Endothelial cell of umbilical vein (primary cell): ENCODE measurements at places on chromosomes 3 and 15.
A peak's percentile ranks its signal among the peaks of the same experiment; 100 is the strongest.

GRCh38 chr3:31116651-31117050 lies 222.2 kb upstream of the GADL1 start:
- no peaks in the 10 kb centered on the region for H3K27me3 ChIP-seq
- no peak overlapping the region for H3K4me3 ChIP-seq
- no peak overlapping the region for H3K27ac ChIP-seq

DNA sequence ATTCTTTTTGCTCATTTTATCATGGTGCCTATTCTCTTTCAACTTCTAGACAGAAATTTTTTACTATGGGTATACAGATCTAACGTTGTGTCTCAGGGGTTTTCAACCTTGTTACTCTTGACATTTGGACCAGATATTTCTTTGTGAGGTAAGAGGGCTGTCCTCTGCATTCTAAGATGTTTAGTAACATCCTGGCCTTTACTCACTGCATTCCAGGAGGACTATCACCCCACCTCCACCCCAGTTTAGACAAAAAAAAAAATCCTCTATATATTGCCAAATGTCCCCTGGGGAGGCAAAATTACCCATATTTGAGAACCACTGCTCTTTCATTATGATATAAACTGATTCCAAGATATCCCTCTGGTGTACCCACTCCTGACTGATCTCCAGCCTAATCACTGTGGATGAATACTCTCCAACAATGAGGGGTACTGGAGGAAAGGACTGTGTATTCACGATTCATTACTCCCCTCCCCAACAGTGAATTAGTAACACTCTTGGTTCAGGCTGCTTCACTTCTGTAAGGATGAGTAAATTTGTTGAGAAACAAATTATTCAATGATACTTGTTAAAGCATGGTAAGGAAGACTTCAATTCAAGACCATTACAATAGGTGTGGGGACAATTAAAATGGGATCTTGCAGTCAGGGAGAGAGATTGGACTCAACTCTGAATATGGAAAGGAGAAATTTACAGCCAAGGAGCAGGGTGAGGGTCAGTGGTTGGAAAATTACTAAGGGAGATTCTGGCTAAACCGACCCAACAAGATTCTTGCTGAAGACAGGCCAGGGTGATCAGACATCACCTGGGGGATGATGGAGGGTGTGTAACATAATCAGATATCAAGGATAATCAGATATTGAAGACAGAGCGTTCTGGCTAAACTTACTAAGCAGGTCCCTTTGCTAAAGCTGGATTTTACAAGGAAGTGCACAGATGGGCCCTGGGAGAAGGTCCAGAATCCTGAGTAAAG lies 123.8 kb upstream of the DAZL start:
- H3K4me1 ChIP-seq, result no peaks in the 10 kb centered on the region
- no peak overlapping the region for H3K27ac ChIP-seq
- no peak overlapping the region for H3K4me3 ChIP-seq
- DNase-seq, result no peak
- H3K27me3 ChIP-seq, result no peaks in the 10 kb centered on the region

DNA sequence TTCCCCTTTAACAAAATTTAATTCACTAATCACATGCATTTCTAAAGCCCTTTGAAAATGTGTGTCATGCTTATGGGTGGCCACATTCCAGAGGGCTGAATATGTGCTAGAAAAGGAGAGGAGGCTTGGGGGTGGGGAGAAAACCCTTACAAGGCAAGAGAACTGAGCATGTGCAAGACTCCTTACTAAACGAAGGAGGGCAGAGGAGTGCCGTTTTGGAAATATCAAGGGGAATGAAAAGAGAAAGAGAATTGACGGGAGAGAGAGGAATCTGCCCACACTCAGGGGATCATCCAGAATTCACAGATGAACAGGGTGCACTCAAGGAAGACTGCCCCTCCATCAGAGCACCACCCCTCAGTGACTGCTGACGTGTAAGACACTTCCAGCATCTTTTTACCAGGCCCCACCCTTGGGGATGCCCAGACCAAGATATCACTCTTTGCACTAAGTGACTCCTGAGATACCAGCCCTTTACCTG lies 37.9 kb upstream of the TSC22D2 start:
- peak; percentile 91 for DNase-seq
- H3K4me1 ChIP-seq, result peaks cover 39% of the 10 kb centered on the region
- H3K27ac ChIP-seq, result peak overlapping the region; percentile 94
- H3K4me3 ChIP-seq, result peak overlapping the region; percentile 22

DNA sequence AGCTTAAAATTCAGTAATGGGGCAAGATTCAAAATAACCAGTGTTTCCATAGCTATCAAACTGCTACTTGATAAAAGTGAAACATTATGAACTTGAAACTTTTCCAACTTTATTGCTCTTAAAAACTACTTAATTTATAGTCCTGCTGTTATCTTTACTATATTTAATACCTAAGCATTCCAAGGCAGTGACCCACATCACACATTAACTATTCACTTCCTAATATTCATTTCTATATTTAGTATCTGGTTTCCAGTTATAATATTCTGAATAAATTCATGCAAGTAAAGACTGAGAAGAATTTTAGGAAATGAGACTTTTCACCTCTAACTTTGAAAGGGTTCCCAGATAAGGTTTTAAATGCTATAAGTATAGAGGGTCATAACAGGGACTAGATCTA lies 64.9 kb downstream of the UACA start:
- peaks cover 64% of the 10 kb centered on the region for H3K4me1 ChIP-seq
- peak; percentile 85 for DNase-seq
- H3K27ac ChIP-seq, result peak overlapping the region; percentile 94
- H3K4me3 ChIP-seq, result no peak overlapping the region
- peaks cover 27% of the 10 kb centered on the region for H3K36me3 ChIP-seq

DNA sequence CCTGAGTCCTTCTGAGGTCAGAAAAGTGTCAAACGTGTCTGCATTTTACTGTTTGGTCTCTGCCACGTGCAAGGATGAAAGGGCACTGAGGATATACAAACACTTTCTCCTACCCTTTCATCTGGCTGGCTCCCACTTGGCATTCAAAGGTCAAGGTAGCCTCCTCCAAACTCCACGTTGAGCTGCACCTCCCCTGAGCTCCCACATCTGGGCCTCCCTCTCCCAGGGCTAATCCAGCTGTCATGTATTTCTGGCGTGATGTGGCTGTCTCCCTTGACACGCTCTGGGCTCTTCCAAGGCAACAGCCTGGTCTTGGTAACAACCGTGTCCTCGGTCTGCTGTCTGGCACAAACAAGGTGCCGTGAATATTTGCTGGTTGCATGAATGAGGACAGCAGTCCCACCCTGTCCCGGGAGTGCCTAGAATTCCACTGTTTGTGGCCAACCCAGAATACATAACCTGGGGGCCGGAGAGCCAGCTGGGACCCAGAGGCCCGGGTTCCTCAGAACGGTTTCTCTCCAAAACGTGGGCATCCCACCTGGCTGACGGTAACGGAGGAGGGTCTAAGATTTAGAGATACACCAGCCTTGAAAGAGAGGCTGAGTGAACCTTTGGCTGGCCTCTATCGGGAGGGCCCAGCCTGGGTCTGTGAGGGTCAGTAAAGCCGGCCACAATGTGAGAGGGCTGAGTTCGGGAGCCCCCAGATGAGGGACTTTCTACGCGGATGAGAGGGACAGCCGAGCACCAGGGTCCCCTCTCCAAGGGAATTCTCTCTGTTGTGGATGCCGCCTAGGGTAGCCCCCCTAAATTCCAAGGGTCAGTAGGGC lies 767 bp downstream of the GLT8D1 start:
- no peaks in the 10 kb centered on the region for H3K36me3 ChIP-seq
- peak overlapping the region; percentile 94 for H3K4me3 ChIP-seq
- H3K4me1 ChIP-seq, result peaks cover 17% of the 10 kb centered on the region
- no peaks in the 10 kb centered on the region for H3K27me3 ChIP-seq
- H3K27ac ChIP-seq, result peak overlapping the region; percentile 57

GRCh38 chr15:78276064-78276943 lies 11.9 kb downstream of the DNAJA4 start:
- peaks cover 8% of the 10 kb centered on the region for H3K36me3 ChIP-seq
- no peak overlapping the region for H3K4me3 ChIP-seq
- H3K27ac ChIP-seq, result no peak overlapping the region
- H3K4me1 ChIP-seq, result no peaks in the 10 kb centered on the region
- H3K27me3 ChIP-seq, result no peaks in the 10 kb centered on the region

GRCh38 chr3:152860736-152861135 lies 25.8 kb downstream of the P2RY1 start:
- no peak overlapping the region for H3K27ac ChIP-seq
- DNase-seq, result no peak
- H3K4me1 ChIP-seq, result peaks cover 8% of the 10 kb centered on the region

DNA sequence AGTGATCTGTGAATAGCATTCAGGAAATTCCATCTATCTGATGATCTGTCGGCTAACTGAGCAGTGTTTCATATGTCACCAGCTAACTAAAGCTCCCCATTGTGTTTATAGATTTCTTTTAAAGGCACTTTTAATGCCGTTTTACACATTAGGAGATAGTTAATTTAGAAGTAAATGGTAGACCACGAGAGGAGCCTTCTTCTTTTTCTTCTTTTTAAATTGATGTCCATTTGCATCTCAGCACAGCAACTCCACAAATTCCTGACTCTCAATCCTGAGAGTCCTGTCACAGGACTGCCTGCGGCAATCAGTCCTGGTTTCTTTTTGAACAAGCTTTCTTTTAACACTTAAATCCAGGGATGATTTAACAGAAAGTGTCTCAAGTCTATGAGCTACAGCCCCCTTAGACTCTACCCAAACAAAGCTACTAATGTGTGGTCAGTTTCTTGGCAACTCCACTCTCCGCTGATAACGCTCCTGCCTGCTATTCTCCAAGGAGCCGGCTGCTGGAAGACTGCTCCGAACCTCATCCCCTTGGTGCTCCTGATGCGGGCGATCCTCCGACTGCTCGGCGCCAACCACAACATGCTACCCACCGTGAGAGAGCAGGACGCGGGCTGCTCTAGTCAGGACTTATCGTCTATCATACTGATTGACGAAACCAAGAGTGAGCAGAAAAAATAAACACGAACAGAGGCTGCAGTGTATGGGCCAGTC lies 421.4 kb downstream of the MECOM start:
- H3K27ac ChIP-seq, result peak overlapping the region; percentile 97
- no peaks in the 10 kb centered on the region for H3K27me3 ChIP-seq
- H3K4me1 ChIP-seq, result peaks cover 64% of the 10 kb centered on the region
- H3K36me3 ChIP-seq, result no peaks in the 10 kb centered on the region
- peak overlapping the region; percentile 40 for H3K4me3 ChIP-seq

DNA sequence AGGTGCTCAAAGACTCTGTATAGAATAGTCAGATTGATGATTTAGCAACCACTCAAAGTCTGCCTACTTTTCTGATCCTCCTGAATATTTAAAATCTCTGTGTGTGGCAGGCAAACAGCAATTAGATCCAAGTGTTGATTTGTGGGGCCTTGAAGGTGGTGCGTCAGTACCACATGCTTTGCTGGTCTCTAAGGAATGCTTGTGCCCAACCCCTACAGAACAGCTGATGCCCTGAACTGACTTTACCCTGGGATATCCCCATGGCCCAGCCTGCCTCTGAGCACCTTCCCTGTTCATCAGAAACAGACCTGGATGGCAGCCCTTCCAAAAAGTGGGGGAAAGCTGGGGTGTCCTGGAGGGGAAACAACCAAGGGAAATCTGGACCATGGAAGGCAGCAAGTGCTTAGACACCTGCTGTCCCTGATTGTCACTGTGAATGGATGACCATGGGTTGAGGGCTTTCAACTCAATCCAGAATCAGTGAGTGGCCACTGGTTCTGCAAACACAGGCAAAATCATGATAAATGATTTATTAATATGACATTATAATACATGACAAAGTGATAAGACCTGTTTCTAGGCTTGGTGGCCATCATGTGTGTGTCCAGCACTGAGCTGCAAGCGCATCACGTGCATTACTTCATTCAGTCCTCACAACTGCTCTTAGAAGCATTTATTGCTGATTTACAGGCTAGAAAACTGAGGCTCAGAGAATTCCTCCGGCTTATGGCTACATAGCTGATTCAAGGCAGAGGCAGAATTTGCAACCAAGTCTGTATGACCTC lies 76.1 kb upstream of the TPM1 start:
- H3K4me3 ChIP-seq, result no peak overlapping the region
- H3K36me3 ChIP-seq, result no peaks in the 10 kb centered on the region
- no peak for DNase-seq
- no peaks in the 10 kb centered on the region for H3K4me1 ChIP-seq
- H3K27ac ChIP-seq, result no peak overlapping the region
- H3K27me3 ChIP-seq, result no peaks in the 10 kb centered on the region
